ENCODE measurements at places on chromosomes 6 and 20.

DNA sequence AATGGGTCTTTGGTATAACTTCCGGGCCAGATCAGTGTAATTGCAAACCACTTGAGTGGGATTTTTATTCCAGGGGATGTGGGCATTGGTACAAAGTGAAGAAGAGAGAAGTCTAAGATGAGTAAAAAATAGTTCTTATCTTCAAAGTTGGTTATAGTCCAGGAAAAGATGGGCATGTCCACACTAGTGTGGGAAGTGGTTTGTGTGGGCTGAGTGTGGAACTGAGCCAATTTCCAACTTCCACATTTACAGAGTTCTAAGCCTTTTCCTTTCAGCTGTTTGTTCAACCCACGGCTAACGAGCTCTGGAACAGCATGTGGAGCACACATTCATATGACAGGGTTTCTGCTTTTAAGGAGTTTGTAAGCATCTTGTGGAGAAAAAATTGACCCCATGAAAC is 72.3 kb upstream of the IFNGR1 start:
- peak; percentile 61 for DNase-seq

- no peak for DNase-seq
These were observed 128.2 kb downstream of the JARID2 start for GRCh38 chr6:15374119-15374518.

GRCh38 chr6:150245148-150245935 is 102.5 kb downstream of the PPP1R14C start:
- no peak for DNase-seq

GRCh38 chr20:62244644-62245108 is 6.4 kb downstream of the OSBPL2 start:
- DNase-seq = peak; percentile 77

DNA sequence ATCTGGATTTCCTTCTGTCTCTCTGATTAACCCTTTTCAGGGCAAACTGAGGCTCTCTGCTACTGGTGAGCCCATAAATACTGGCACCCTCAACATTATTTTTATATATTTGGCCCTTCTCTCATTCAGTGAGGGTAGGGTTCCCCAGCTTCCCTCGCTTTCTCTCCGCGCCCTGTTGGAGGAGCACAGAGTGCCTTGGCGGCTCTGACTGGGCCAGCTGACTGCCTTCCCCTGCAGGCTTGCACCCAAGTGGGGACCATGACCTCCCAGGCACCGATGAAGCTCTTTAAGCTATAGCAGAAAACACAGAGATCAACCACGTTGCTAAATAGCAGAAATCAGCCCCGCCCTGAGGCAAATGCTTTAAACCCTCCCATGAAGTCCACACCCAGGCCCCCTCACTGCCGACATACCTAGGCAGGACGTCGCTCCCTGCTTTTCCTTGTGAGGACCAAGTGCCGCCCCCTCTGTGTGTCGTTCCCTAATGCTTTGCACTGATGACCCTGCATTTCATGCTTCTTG is 105.0 kb downstream of the HUS1B start:
- DNase-seq = no peak

DNA sequence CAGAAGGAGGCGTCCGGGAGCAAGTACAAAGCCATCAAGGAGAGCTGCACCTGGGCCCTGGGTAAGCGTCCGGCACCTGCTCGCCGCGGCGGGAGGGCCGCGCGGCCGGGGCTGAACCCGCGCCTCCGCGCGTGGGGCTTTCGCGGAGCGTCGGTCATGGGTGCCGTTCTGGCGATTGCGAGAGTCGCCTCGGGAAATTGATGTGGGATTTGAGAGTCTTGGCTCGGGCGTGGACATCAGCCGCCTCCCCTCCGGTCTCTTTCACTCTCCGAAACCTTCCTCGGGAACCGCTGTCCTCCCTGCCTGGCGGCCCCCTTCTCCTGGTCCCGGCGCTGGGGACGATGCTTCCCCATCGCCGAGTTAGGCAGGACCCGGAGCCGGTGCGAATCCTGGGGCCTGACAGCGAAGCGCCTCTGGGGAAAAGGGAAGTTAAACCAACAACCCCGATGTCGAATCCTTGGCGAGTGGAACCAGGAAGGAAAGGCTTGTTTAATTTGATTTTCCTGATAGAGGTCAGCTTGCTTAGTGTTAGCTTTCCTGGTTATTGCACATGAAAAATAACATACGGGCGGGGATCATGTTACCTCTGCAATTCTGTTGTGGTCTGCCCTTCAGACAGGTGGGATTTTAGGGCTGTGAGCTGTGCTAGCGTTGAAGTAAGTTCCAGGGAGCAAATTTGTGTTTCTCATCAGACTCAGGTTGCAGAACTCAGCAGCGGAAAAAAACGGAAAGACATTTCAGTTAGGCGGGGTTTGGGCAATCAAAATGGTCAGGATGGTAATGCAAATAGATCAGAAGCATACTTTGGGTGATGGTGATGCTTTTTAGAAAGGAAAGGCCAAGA is 594 bp downstream of the ARFGEF3 start:
- peak; percentile 69 for DNase-seq
